Mesangial cell (primary cell): ENCODE measurements at places on chromosomes 11 and 22. TPM values are rescaled to one million over a fixed set of nuclear protein-coding genes. Genes with fewer than 3 reads are reported as not detected.

RFPL2 gene
- total RNA-seq = not detected in 2 replicates

CECR2 gene
- 0.98 and 6.3 TPM in 2 replicates for total RNA-seq

EHF gene
- total RNA-seq = 0.16 TPM in 1 of 2 replicates, not detected in the other

FOLR3 gene
- total RNA-seq = not detected in 2 replicates

OR5A1 gene
- total RNA-seq = not detected in 2 replicates

HBB gene
- not detected in 2 replicates for total RNA-seq

OR2D3 gene
- not detected in 2 replicates for total RNA-seq

TRPM5 gene
- total RNA-seq = not detected in 2 replicates

TNNI2 gene
- total RNA-seq = not detected in 2 replicates

LRRN4CL gene
- total RNA-seq = 0.16 and 0.38 TPM in 2 replicates

ARHGAP20 gene
- total RNA-seq = 0.65 and 1.5 TPM in 2 replicates

OMP gene
- total RNA-seq = not detected in 2 replicates

C11orf98 gene
- total RNA-seq = 46.0 and 120 TPM in 2 replicates

TECTA gene
- under 0.01 and 0.63 TPM in 2 replicates for total RNA-seq

SHISAL1 gene
- under 0.01 TPM in 2 replicates for total RNA-seq

YAP1 gene
- total RNA-seq = 140 and 143 TPM in 2 replicates

DEFB131B gene
- not detected in 2 replicates for total RNA-seq

INS gene
- not detected in 2 replicates for total RNA-seq

A4GALT gene
- total RNA-seq = 20.0 and 53.4 TPM in 2 replicates
